ENCODE measurements at places on chromosomes 12 and 14. TPM values are rescaled to one million over a fixed set of nuclear protein-coding genes. Genes with fewer than 3 reads are reported as not detected.
A peak's percentile ranks its signal among the peaks of the same experiment; 100 is the strongest.

TMEM132C gene
- polyA plus RNA-seq: 2.4 TPM

VAMP1 gene
- polyA plus RNA-seq: 11.4 TPM

RD3L gene
- polyA plus RNA-seq: not detected

CMA1 gene
- polyA plus RNA-seq: not detected

GPR84 gene
- polyA plus RNA-seq: 0.24 TPM

CCDC196 gene
- polyA plus RNA-seq: 0.29 TPM

ACTR10 gene
- polyA plus RNA-seq: 92.6 TPM

AJUBA gene
- 77.4 TPM for polyA plus RNA-seq

DNA sequence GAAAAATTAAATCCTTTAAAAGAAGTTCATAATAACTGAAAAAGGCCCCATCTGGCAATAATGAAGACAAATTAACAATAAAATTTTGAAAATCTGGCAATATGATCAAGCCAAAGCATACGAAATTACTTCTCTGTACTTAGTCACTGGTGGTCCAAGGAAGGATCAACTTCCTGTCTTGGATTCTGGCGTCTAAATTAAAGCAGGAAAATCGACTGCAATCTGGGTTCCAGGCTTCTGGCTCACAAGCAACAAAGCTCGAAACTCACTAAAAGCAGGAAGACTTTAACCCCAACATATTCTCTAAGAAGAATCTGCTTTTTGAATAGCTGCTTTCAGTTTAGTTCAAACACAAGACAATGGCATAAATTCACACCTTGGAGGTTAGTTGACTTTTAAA is 49.7 kb downstream of the LRIG3 start:
- no peak for DNase-seq

- DNase-seq: no peak
Measured at GRCh38 chr12:118853634-118854033, 127.7 kb upstream of the SRRM4 start.

GRCh38 chr12:130658145-130658911 is 57.8 kb downstream of the RIMBP2 start:
- no peak for DNase-seq

DNA sequence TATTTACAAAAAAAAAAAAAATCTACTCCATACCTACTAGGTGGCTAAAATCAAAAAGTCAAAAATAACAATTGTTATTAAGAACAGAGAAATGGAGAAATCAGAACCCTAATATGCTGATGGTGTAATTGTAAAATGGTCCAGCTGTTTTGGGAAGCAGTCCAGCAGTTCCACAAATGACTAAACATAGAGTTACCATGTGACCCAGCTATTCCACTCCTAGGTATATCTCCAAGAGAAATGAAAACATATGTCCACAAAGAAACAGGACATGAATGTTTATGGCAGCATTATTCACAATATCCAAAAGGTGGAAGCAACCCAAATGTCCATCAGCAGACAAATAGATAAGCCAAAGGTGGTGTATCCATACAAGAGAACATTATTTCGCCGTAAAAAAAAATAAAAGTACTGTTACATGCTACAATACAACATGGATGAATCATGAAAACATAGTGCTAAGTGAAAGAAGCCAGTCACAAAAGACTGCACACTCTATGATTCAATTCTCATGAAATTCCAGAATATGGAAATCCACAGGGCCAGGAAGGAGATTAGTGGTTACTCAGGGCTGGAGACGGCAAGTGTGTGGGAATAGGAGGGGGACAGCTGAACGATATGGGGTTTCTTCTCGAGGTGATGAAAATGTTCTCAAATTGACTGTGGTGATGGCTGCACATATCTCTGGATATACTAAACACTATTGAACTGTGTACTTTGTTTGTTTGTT is 9.1 kb upstream of the DPF3 start:
- DNase-seq: no peak

GRCh38 chr14:52829527-52830185 is 38.2 kb upstream of the GNPNAT1 start:
- no peak for DNase-seq

- DNase-seq: no peak
Measured at GRCh38 chr12:39431797-39432196, 11.1 kb downstream of the KIF21A start.

DNA sequence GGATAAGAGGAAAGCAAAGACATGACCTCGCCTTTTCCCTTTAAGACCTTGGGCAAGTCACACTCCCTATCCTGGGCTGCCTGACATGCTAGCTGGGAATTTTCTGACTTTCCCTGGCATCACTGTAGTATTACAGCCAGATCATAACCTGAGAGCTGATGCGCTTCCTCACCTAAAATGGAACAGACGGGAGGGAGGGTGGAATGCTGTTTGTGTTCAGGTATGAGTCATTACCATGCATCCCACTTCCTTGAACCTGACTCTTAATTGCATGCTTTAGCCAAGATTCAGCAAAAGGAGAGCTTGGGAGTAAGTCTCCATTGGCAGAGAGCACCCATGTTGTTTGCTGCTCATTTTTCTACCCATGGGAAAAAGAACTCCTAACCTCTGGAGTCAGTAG is 156.5 kb downstream of the KCNK10 start:
- no peak for DNase-seq

- DNase-seq: no peak
Measured at GRCh38 chr12:54135621-54136350, 53.0 kb downstream of the SMUG1 start.

DNA sequence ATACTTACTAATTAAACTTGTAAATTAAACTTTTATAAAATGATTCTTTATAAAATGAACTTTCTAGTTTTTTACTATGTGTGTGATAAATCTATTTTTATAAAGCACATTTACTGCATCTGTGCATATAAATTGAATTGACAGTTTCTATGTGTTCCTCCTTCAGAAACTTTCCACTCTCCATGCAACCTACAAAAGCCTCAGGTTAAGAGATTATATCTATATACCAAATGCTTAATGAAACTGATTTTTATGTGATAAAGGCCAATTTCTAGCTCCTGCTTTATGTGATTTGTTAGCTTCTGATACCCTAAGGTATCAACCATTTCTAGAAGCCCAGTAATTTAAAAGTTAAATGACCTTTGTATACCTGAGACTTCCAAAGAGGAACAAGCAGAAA is 174.0 kb downstream of the SRGAP1 start:
- no peak for DNase-seq

DNA sequence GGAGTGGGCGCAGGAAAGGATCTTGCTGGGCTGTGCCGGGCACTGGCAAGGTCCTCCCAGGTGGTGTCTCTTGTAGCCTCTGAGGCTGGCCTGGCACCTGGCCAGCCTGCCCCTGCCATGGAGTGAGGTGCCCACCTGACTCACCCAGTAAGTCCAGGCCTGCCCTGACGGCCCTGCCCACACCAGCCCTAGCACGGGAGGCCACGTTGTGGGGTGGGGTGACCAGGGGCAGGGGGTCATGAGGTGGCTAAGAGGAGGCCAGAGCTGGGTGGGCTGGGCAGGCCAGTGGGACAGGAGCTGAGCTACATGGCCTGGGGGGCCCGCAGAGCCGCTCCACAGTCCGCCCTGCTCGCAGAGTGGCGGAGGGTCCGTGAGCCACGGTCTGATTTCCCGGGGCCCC is 45.4 kb downstream of the KIF26A start:
- DNase-seq: no peak

DNA sequence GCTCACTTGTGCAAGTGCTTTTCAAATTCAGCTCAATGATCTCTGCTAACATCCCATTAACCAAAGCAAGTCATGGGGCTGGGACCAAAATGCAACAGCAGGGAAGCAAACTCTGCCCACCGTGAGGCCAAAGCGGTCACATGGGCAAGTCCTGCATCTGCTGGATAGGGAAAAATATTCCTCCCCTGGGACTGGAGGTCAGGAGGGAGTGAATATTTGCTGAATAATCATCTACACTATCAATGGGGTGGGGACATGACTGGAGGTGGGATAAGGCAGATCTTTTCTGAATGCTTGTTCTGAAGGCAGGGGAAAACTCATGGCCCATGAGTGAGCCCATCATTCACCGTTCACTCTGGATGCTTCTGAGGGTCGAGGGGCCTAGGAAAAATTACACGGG is 45.1 kb upstream of the VRK1 start:
- no peak for DNase-seq

DNA sequence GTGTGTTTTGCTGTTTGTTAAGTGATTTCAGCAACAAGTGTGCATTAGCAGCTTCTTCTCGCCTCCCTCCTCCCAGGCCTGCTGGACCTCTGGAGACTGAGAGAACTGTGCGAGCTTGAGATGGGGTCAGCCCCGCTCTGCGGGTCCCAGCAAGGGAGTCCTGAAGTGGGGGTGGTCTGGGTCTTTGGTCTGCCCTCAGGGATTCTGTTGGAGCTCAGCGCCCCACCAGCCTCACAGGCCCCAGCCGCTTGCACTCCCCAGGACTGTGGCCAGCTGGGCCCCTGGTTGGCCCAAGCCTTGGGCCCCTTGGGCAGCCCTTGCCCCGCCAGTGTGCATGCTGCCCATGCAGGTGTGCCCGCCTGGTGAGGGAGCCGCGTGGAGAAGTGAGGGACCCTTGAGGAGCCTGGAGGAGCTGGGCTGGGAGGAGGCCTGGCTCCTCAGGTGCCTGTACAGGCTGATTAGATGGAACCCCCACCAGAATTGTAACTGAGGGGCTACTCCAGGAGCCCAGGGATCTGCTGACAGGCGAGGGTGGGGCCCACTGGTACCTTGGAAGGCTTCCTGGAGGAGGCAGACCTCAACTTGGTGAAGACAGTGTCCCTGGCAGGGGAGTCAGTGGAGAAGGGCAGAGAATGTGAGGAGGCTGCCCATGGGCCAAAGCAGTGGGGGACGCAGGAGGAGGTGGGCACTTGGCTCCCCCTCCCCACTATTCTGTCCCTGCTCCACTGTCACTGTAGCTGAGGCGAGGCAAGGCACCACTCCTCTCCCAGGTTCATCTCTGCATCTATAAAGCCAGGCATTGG is 56.7 kb downstream of the BEGAIN start:
- DNase-seq: no peak

- DNase-seq: no peak
Measured at GRCh38 chr12:111076611-111077451, 156.5 kb upstream of the MYL2 start.

DNA sequence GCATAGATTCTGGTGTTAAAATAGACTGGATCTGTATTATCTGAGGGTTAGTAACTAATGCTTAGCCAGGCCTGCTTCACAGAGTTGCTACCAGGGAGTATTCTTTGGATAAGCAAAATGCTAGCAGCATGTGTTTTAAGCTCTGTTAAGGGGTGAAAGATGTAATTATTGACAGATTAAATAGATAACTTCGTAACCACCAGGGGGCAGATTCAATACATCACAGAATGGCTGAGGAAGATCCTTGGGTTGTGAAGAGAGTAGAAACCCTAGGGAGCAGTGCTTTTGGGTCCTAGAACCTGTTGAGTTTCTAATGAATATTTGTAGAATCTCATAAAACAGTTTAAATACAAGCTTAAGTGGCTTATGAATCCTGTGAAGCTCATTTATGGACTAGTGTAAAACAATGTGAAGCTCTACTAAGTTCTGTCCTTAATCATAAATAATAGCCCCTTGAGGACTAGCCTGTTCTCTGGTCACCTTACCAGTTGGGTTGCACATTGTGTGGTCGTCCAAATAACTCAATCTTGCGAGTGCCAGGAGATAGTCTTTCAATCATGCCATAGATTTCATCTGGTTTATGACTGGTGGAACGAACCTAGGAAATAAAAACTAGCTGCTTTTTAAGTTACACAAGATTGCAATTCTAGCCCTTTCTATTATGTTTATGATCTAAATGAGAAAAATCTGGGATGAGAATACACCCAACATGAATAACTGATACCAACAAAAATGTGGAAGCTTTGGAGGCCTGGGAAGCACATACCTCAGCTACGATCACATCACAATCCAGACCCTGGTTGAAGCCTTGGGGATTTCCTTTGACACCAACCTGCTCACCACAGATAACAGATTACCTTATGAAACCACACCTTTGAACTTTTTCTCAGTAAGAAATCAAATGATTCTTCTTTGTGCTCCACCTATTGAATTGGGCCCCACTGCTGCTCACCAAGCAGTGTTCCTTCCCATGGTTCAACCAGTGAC is 12.3 kb downstream of the METTL3 start:
- DNase-seq: peak; percentile 49

GRCh38 chr14:65170768-65171507 is 68.6 kb upstream of the MAX start:
- peak; percentile 60 for DNase-seq

- DNase-seq: no peak
Measured at GRCh38 chr12:72547573-72547972, 275.4 kb downstream of the TRHDE start.

DNA sequence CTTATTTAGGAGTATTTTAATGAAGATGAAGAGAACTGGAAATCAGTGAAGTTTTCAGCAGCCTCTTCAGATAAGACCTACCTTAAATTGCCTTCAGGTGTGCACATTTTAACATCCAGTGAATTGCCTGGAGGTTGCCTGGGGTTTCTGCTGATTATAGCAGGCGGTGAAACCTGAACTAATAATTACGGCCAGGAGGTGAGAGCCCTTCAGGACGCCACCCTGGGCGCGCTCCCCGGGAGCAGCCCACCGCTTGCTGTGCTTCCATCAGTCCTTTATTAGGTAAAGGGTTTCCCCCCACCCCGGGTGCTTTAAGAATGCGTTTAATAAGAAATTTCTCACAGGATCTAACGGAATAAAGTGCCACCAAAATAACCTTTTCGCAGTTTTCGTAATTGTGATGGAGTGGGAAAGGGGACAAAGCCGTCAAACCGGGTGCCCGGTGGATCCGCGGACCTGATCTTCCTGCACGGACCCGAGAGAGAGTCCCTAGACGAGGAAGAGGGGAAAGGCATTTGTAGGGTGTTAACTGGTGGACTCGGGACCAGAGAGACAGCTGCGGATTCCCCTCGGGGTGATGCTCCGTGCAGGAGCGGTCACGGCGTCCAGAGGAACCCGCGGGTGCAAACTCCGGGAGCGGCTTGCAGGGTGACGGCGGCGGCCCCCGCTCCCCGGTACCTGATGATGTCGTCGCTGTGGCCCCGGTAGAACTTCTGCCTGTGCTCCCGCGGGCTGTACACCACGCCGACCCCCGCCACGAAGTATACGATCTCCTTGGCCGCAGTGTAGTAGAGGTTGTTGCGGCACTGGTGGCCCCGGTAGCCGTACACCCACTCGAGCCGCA is 902 bp downstream of the EML5 start:
- DNase-seq: peak; percentile 4

DNA sequence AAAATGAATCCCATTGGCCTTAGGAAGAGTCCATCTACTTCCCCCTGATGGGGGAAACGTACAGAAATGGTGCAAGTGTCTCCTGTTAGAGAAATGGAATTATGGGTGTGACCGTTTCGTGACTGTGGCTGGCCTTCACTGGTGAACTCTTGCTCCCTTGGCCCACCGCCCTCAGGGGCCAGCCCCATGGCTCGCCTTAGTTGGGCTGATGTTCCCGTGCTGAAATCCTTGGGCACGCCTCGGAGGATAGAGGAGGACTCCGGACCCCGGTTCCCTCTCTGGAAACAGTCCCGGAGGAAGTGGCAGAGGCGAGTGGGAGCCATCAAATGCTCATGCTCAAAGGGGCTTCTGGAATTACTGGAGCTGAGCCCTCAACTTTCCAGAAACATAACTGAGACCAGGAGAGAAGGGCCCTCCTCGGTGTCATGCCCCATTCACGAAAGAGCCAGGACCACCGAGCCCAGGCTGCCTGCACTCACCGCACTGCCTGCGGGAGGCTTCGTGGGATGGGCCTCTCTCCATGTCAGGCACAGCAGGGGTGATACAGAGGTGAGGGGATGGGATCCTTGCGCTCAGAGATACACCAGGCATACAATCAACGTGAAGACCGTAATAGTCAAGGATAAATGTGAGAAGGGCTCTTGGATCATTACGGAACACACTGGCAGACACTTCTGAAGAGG is 10.1 kb upstream of the CACNA2D4 start:
- no peak for DNase-seq
